Smooth muscle cell of bladder (primary cell): ENCODE measurements at places on chromosomes 3 and 15. TPM values are rescaled to one million over a fixed set of nuclear protein-coding genes. Genes with fewer than 3 reads are reported as not detected.

The COL8A1 gene
- 148 and 185 TPM in 2 replicates for total RNA-seq

The VEPH1 gene
- 83.7 and 98.0 TPM in 2 replicates for total RNA-seq

The SEC61A1 gene
- 290 and 343 TPM in 2 replicates for total RNA-seq

The CFAP44 gene
- total RNA-seq: 3.8 and 5.4 TPM in 2 replicates

The SLC22A14 gene
- total RNA-seq: under 0.01 and 0.18 TPM in 2 replicates
